ENCODE measurements at places on chromosomes 5 and 9. TPM values are rescaled to one million over a fixed set of nuclear protein-coding genes. Genes with fewer than 3 reads are reported as not detected.

The COL15A1 gene
- 0.42 TPM for total RNA-seq

DNA sequence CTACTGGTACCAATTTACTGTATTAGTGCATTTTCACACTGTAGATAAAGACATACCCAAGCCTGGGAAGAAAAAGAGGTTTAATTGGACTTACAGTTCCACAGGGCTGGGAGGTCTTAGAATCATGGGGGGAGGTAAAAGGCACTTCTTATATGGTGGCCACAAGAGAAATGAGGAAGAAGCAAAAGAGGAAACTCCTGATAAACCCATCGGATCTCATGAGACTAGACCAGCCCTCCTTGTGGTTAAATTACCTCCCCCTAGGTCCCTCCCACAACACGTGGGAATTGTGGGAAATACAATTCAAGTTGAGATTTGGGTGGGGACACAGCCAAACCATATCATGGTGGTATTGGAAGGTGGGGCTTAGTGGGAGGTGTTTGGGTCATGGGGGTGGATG lies 56.5 kb upstream of the SPDL1 start:
- DNase-seq = no peak

- no peak for DNase-seq
These were observed 265.4 kb downstream of the RASEF start for GRCh38 chr9:82797534-82797933.

The MEIKIN gene
- total RNA-seq = 0.55 TPM

DNA sequence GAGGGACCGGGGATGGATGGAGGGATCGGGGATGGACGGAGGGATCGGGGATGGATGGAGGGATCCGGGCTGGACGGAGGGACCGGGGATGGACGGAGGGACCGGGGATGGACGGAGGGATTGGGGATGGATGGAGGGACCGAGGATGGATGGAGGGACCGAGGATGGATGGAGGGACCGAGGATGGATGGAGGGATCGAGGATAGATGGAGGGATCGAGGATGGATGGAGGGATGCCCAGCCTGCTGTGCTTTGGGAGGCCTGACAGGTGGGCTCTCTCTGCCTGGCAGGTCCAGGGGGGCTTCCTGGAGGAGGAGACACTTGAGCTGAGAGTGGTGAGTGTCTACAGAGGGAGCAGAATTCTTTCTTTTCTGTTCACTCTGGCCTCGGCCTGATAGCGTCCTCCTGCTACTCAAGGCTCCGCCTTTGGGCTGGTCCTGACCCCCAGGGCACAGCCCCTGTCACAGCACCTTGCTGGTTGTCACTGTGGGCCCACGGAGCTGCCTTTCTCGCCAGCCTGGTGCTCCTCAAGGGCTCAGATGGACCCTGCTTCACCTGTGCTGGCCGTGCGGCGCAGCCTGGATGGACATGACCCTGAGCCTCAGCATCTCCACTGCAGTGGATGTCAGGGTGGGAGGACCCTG lies 42.2 kb upstream of the RNF130 start:
- DNase-seq = peak; percentile 13

DNA sequence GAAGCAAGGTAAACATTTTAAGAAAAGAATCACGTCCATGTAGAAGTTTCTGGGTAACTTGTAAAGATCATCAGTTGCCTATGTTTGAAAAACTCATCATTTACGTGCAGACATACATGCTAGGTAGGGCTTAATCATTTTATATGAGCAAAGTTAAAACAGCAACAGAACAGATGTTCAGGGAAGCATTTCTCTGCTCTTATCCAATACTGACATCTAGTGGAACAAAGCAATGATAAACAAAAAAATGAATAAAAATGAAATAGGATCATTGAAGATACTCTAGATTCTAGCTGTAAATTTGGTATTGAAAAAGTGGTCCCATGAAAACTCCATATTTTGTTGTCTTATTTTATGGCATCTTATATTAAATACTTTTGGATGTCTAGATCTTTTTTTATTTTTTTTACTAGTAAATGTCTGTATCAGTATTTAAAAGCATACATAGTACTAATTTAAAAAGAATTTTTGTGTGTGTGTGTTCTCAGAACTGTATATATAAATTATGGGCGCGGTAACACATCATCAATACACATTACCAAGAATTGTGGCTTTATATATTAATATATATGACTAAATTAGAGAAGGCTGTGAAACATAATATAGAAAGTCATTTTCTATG lies 1050.2 kb downstream of the CDH12 start:
- no peak for DNase-seq

The PCDHGC5 gene
- not detected for total RNA-seq

- DNase-seq = no peak
These were observed 242.5 kb downstream of the TRIM32 start for GRCh38 chr9:116929621-116930020.

DNA sequence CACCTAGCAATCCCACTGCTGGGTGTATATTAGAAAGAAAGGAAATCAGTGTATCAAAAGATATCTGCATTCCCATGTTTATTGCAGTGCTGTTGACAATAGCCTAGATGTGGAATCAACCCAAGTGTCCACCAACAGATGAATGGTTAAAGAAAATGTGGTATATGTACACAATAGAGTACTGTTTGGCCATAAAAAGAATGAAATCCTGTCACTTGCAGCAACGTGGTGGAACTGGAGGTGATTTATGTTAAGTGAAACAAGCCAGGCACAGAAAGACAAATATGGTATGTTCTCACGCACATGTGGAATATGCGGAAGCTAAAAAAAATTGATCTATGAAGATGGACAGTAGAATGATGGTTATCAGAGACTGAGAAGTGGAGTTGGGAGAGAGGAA lies 221.6 kb upstream of the DAP start:
- DNase-seq = no peak

The SPOCK1 gene
- total RNA-seq = not detected

The TBCA gene
- 166 TPM for total RNA-seq

DNA sequence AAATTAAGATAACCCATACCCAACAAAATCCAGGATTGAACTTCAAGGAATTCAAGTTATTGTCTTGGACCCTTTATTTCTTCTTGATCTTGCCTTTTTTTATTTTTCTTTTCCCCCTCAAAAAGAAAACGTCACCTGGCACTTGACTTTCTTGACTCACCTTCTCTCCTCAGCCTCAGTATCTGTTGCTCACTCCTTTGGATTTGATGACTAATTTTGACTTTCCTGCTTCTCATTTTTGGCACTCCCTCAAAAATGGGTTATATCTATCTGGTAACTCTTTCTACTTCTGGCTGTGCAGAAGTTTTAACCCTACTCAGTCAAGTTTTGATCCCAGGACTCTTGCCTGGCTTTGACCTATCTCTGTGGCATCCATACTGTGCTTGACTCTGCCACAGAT lies 66.6 kb upstream of the SPATA31D4 start:
- no peak for DNase-seq

The FBP2 gene
- total RNA-seq = not detected

The IFNA7 gene
- not detected for total RNA-seq

DNA sequence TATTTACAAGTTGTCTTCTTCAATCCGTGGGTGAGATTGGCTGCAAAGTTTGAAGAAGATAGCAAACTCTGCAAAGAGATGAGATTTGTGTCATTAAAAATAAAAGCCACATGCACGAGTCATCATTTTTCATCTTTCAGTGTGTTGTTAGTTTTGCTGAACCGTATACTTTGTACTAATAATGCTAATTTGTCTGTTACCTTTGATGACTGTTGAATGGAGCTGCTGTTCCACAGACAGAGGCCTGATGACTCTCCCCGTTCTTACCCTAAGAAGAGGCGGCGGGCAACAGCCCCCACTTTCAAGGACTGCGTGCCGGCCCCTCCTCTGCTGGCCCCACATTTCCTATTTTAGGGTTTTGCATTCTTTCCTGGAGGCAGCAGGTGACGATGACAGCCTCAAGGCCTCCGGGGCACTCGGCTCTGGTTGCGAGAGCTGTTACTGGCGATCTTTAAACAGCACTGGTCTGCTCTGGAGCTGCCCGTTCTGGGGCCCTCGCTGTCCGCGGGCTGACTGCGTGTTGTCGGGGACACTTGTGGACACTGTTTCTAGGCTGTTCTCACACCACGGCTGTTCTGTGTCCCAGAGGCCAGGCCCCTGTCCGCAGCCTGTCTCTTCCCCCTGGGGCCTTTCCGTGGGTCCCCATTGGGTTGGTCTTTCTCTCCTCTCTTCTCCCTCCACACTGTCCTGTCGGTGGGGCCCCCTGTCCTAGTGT lies 35.1 kb downstream of the NDUFS6 start:
- no peak for DNase-seq

DNA sequence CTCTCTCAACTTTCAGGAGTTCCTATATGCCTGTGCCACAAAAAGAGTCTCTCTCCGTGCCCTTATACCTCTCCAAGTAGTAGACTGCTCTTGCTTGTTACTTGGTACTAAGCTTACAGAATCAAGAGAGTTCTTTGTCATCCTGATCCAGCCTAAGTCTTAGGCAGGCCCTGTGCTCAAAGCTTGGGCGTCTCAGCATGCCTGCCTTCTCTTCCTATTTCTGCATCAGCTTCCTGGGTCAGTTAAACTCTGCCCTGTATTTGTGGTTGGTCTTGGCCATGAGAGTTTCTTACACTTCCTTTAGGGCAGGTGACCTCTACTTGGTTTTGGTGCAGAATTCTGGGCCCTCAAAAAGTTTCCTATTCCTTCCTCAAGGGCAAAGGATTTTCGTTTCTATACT lies 33.0 kb upstream of the UGCG start:
- no peak for DNase-seq

The CD274 gene
- 6.8 TPM for total RNA-seq

The CDH12 gene
- not detected for total RNA-seq

- DNase-seq = no peak
These were observed 49.1 kb upstream of the TEK start for GRCh38 chr9:27059907-27060306.

GRCh38 chr5:45037927-45038326 lies 229.2 kb downstream of the MRPS30 start:
- DNase-seq = no peak

DNA sequence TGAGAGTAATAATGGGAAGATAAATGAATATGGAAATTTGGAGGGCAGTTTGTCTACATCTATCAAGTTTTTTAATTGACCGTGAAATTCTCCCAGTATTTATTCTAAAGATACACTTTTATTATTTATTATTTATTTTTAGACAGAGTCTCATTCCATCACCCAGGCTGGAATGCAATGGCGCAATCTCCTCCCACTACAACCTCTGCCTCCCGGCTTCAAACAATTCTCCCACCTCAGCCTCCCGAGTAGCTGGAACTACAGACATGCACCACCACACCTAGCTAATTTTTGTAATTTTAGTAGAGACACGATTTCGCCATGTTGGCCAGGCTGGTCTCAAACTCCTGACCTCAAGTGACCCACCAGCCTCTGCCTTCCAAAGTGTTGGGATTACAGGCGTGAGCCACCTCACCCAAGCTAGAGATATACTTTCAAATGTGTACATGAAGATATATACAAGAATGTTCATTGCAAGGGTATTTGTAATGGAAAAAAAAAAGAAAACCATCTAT lies 97.7 kb upstream of the SLC12A2 start:
- no peak for DNase-seq

The HTR4 gene
- not detected for total RNA-seq

The CCNJL gene
- not detected for total RNA-seq

DNA sequence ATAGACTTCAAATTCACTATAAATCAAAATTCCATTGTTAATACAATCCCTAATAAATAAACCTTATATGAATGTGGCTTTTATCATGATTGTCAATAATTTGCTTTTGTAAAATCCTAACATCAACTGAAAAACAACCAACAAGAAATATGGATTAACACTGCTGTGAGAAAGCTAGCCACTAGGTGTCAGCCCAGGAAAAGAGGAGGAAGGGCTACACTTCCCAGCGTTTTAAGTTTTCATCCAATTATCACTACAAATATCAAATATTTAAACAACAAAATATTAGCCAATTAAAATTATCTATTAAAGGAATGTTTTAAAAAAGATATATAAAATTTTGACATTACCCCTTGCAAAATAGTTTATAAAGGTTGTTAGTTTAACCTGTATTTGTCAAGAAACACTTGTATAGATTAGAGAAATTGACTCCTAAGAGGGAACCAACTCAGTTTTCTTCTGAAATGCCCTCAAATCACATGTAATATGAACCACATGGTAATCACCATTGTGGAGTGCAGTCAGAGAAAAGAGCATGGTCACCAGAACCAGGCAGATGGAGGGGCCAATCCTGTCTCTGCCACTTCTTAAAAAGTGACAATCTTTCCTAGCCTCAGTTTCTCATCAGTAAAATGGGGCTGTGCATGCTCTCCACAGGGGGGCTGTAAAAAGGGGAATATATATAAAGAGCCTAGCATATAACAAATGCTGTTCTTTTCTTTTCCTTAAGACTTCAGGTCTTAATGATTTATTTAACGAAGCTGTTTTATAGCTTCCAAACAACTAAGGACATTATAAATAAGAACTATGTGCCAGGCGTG lies 188.2 kb downstream of the CRB2 start:
- DNase-seq = no peak

GRCh38 chr5:32512926-32513325 lies 68.4 kb upstream of the ZFR start:
- DNase-seq = no peak

- DNase-seq = no peak
These were observed 1046.2 kb downstream of the CDH12 start for GRCh38 chr5:21806943-21807342.

- DNase-seq = no peak
These were observed 116.6 kb downstream of the MUSK start for GRCh38 chr9:110785166-110785565.

DNA sequence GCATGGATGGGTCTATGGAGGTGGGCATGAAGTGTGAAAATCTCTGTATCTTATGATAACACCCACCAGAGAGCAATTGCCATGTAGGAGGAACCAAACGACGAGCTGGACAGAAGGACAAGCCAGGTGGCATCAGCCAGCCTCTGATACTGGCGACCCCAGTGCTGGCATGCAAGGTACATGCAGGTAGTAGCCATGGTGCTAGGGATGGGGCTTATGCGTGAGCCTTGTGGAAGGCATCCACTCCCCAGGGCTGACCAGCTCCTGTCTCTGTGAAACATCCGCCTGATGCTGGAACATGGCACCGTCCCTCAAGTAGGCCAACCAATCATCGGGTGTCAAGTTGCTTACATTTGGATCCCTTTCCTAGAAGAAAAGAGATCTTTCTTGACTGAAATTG lies 412.9 kb downstream of the GADD45G start:
- no peak for DNase-seq

DNA sequence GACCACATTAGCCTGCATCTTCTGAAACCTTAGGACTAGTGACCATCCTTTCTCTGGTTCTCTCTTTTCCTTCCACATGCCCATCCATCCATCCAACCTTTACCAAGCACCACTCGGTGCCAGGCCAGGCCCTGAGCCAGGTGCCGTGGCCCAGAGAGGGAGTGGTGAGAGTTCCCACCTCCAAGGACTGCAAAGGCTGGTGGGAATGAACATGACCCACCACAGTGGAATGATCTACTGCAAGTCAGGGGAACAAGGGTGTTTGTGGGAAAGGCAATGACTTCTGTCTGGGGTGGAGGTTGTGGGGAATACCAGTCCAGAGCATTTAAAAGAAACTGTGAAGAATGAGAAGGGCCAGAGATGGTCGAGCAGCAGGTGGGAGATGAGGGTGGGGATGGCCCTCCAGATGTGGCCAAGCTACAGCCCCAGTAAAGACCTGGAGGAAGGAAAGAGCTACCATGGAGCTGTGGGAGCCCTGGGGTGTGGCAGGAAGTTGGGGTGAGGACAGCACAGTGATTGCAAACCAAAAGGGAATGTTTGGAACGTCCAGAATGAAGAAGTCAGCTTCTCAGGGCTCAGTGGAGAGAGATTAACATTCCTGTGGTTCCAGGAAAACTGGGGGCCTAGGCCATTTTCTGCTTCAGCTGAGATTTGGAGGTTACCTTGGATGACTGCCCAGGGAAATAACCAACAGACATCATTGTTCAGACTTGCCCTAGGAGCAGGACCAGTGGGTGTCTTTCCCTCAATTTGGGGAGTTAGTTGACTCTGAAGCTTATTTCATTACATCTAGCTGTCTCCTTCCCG lies 30.7 kb upstream of the CORO2A start:
- DNase-seq = no peak

Data from activated naive CD8-positive, alpha-beta T cell treated with anti-CD3 and anti-CD28 coated beads, Interleukin-2, amount 10 ng/mL, durations not matched to agents 7 days and 5 days (primary cell).